ENCODE measurements at places on chromosomes 7 and 10. TPM values are rescaled to one million over a fixed set of nuclear protein-coding genes. Genes with fewer than 3 reads are reported as not detected.

NPFFR1 gene
- not detected for total RNA-seq

EN2 gene
- 0.20 TPM for total RNA-seq

MYO3A gene
- total RNA-seq: 0.22 TPM

PNLIPRP1 gene
- not detected for total RNA-seq

WEE2 gene
- not detected for total RNA-seq

OR2A14 gene
- total RNA-seq: not detected

ANKRD1 gene
- not detected for total RNA-seq

PRLHR gene
- total RNA-seq: 0.22 TPM

TMEM270 gene
- not detected for total RNA-seq

UCN3 gene
- not detected for total RNA-seq

MYH16 gene
- not detected for total RNA-seq

FLNC gene
- total RNA-seq: 241 TPM

RAB19 gene
- not detected for total RNA-seq

HABP2 gene
- not detected for total RNA-seq

AKR1D1 gene
- total RNA-seq: not detected

CLDN12 gene
- 53.9 TPM for total RNA-seq

GPC2 gene
- 530 TPM for total RNA-seq

GRCh38 chr10:94376865-94377264 is 14.1 kb upstream of the NOC3L start:
- DNase-seq: no peak

DNA sequence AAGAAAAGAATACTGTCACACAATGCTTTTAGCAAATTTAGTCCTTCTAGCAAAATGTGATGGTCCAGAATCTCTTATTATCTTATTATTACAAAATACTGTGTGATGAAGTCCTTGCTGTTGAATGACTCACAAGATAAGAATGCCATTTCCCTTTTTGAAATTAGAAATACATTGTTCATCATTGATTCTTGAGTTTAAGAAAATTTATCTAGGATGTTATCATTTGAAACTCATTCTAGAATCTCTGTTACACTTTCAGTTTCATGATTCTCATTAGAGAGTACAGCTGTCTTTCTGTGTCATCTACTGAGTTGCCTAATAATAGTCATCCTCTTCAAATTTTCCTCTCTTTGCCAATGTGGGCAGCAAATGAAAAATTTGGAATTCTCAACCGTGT is 9.6 kb downstream of the ZKSCAN5 start:
- no peak for DNase-seq

DNA sequence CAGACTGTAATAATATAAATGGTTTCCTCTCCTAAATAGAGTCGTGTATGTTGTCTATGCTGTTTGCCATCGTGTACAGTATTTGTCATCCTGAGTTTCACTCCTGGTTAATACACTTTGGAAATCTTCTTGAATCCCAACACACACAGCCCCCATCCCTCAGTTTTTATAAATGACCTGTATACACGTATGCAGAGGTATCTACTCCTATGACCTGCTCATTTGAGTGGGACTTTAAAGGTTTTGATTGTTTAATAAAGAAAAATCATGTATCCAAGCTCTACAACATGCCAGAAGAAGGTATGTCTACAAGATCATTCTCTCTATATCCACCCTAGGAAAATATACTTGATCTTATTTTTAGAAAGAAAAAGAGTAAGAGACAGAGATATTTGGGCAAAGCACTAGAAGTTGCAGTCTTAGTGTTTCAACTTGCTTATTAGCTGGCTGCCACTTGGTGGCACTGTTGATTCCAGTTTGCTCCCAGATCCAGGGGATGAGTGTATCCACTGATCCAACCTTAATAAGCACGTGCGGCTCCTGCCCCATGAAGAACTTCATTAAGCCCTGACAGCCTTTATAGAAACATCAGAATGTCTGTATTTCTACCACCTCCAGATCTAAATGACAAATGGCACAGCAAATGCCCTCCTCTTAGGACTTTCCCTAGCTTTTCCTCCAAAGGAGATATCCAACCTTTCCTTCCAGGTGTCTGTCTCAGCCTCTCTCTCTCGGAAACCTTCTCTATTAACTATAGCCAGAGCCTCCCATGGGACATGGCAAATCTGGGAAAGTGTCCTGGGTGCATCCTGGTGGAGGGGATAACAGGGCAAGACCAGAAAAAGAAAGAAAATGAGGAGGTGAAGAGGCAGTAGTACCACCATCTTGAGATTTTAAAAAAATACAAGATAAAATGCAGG is 181.6 kb upstream of the NEBL start:
- DNase-seq: peak; percentile 73

- no peak for DNase-seq
Observed at GRCh38 chr7:3117081-3117480, 73.4 kb upstream of the CARD11 start.

- DNase-seq: no peak
Observed at GRCh38 chr7:26153823-26154783, 2.1 kb downstream of the NFE2L3 start.

- DNase-seq: no peak
Observed at GRCh38 chr7:51311166-51311565, 5.4 kb downstream of the COBL start.

GRCh38 chr7:2735744-2736143 is 47.7 kb downstream of the AMZ1 start:
- DNase-seq: no peak

GRCh38 chr10:10307551-10307950 is 710.1 kb upstream of the CELF2 start:
- DNase-seq: no peak

- no peak for DNase-seq
Observed at GRCh38 chr10:44070282-44070681, 314.6 kb downstream of the CXCL12 start.

- no peak for DNase-seq
Observed at GRCh38 chr10:47182934-47183703, 116.9 kb upstream of the GDF10 start.

DNA sequence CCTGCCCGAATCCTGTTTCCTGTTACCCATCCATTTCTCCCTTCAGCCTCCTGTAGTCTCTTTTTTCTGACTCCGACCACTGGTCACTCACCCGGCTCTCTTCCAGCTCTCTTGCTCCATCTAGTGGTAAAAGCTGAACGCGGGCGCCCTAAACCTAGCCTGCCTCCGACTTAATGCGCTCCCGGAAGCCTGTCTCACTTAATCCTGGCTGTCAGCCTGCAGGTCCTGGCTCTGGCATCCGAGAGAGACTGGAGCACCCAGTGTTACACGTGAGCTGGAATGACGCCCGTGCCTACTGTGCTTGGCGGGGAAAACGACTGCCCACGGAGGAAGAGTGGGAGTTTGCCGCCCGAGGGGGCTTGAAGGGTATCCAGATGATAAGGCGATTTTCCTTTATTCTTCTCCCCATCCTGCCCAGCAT is 10.3 kb downstream of the SUMF2 start:
- peak; percentile 84 for DNase-seq

GRCh38 chr7:92289321-92289720 is 43.5 kb downstream of the ANKIB1 start:
- no peak for DNase-seq

GRCh38 chr10:131469551-131469950 is 158.0 kb upstream of the TCERG1L start:
- no peak for DNase-seq

DNA sequence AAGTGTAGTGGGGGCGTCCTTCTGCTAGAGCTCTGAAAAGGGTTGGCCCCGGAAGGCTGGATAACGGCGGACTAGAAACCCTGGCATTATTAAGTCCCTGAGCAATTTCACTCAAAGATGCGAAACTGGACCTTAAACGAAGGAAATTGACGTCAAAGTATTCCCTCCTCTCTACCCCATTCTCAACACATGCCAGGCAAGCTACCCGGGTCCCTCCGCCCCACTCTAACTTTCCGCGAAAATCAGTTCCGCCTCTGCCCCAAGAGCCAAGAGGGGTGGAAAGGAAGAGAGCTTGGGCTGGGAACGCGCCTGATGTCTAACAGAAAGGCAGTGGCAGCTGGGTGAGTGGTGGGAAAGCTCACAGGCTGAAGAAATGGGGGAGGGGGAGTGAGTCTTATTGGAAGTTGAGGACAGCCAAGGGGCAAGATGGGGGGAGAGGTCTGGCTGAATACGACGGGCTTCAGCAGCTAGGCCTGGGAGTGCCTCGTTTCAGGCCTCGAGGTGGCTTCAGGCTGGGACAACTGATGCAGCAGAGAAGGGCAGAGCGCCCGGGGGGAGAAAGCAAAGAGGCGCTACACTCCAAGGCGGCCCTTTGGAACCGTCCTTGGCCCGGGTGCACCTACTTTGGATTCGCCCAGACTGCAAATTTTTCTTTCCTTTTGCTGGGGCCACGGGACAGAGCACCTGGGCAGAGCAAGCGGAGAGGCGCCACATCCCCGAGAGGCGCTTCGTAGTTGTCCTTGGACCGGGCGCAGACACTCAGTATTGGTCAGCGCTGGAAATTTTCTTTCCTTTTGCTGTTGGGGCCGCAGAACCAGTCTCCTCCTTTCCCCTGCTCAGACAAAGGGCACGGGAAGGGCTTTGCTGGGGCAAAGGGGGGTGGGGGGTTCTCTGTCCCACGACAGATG is 2.0 kb upstream of the FEZF1 start:
- peak; percentile 61 for DNase-seq

GRCh38 chr7:71486856-71487628 is 355.1 kb downstream of the GALNT17 start:
- peak; percentile 60 for DNase-seq

- DNase-seq: no peak
Observed at GRCh38 chr7:55044791-55045190, 26.0 kb downstream of the EGFR start.

- no peak for DNase-seq
Observed at GRCh38 chr7:149559711-149560110, 62.1 kb upstream of the ZNF746 start.

- peak; percentile 66 for DNase-seq
Observed at GRCh38 chr7:37916673-37917660, at the start of gene SFRP4. TSS of gene SFRP4 (minus strand) at chr7:37916817. CDS start at chr7:37916537, 280 bp downstream.

- no peak for DNase-seq
Observed at GRCh38 chr10:78768041-78768835, 300.5 kb upstream of the ZMIZ1 start.

DNA sequence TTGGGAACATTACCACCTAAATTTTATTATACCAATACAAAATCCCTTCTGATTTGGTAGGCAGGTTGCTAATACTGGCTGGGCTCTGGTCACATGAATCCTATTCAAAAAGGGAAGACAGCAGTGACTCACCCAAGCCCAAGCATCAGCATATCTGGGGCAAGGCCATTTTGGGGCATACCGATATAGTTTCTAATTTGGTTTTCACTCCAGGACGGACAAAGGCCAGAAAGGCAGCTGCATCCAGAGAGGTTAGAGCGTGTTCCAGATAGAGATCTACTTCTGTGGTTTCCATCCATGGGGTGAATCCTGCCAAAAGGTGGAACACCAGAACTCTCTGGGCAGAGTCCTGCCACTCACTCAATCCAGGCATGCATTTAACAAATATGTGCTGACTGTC is 335.8 kb downstream of the ELMO1 start:
- DNase-seq: no peak

- no peak for DNase-seq
Observed at GRCh38 chr7:106317971-106318370, 33.2 kb upstream of the NAMPT start.

- DNase-seq: no peak
Observed at GRCh38 chr7:48563334-48563733, 361.0 kb upstream of the CDC14C start.

GRCh38 chr10:12459762-12460161 is 110.4 kb downstream of the CAMK1D start:
- DNase-seq: no peak

DNA sequence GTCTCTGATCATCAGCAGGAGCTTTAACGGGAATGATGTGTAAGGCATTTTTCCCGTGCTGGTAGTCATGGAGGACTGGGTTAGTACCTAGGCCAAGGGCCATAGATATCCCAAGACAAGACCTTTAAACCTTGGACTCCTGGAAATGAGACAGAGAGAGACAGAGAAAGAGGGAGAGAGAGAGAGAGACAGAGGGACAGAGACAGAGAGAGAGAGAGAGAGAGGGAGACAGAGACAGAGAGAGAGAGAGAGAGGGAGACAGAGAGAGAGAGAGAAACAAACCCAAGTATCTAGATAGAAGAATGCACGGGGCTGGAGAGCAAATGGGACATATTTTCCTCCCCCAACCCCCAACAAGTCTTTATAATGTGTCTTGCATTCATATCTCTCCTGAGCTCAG is 22.3 kb downstream of the ZC3HAV1 start:
- DNase-seq: no peak

GRCh38 chr7:74362266-74362665 is 73.1 kb downstream of the CLIP2 start:
- DNase-seq: no peak

- DNase-seq: no peak
Observed at GRCh38 chr10:71638064-71638821, 81.3 kb downstream of the C10orf105 start.

GRCh38 chr10:106775127-106775526 is 389.4 kb downstream of the SORCS1 start:
- DNase-seq: no peak

- DNase-seq: no peak
Observed at GRCh38 chr10:72890086-72890485, 3.5 kb upstream of the OIT3 start.

- DNase-seq: no peak
Observed at GRCh38 chr7:111089822-111090426, 1.0 kb upstream of the LRRN3 start.

- DNase-seq: no peak
Observed at GRCh38 chr10:131213741-131214505, 97.6 kb downstream of the TCERG1L start.

- DNase-seq: no peak
Observed at GRCh38 chr10:48648172-48648942, 36.3 kb upstream of the WDFY4 start.

DNA sequence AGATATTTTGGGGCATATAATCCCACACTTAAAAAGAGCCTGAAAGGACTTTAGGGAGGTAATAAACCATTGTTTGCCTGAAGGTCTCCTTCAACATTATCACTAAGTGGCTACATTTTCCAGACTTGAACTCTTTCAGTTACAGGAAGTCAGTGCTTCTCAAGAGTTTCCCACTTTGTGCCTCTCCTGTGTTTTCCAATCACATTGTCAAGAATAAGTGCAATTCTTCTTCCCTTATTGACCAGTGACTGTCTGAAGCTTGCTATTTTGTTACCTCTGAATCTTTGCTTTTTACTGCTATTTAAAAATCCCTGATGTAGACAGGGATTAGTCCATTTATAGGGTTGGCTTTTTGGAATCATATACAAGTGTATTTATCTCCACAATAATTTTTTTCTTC is 346.7 kb upstream of the ANKRD30A start:
- no peak for DNase-seq

- DNase-seq: no peak
Observed at GRCh38 chr7:115496006-115496405, 534.6 kb downstream of the TFEC start.
